ENCODE measurements at places on chromosomes 2 and 18. TPM values are rescaled to one million over a fixed set of nuclear protein-coding genes. Genes with fewer than 3 reads are reported as not detected.

The ATP6V1B1 gene
- polyA plus RNA-seq = 0.19 TPM

The DNAJC27 gene
- polyA plus RNA-seq = 5.0 TPM

The COMMD1 gene
- polyA plus RNA-seq = 99.5 TPM

The CHST10 gene
- polyA plus RNA-seq = 5.8 TPM

The RHOB gene
- polyA plus RNA-seq = 136 TPM

The CDH2 gene
- polyA plus RNA-seq = 169 TPM

The ALK gene
- polyA plus RNA-seq = not detected

The C2orf15 gene
- 0.04 TPM for polyA plus RNA-seq

The ADGRF3 gene
- polyA plus RNA-seq = not detected

The ERBB4 gene
- 2.0 TPM for polyA plus RNA-seq

The EDAR gene
- polyA plus RNA-seq = 0.01 TPM

The KIF5C gene
- polyA plus RNA-seq = 0.28 TPM

The CABLES1 gene
- polyA plus RNA-seq = 0.88 TPM

The LRATD1 gene
- 0.10 TPM for polyA plus RNA-seq

The SPATA3 gene
- polyA plus RNA-seq = not detected

The GAREM1 gene
- 1.8 TPM for polyA plus RNA-seq

The BCL11A gene
- 5.6 TPM for polyA plus RNA-seq

The TEX51 gene
- polyA plus RNA-seq = not detected

The TANK gene
- polyA plus RNA-seq = 15.4 TPM

The AQP12B gene
- not detected for polyA plus RNA-seq

The INO80C gene
- 24.7 TPM for polyA plus RNA-seq

The C1D gene
- 40.4 TPM for polyA plus RNA-seq

The GPR45 gene
- polyA plus RNA-seq = not detected

The SLC9A2 gene
- polyA plus RNA-seq = 0.03 TPM

The HRH4 gene
- polyA plus RNA-seq = not detected

The ASXL2 gene
- 1.9 TPM for polyA plus RNA-seq

The FOXD4L1 gene
- 0.10 TPM for polyA plus RNA-seq

The CACNB4 gene
- polyA plus RNA-seq = 0.03 TPM

The FBLN7 gene
- 0.44 TPM for polyA plus RNA-seq

The LHCGR gene
- polyA plus RNA-seq = 0.30 TPM

The PROKR1 gene
- polyA plus RNA-seq = not detected

The RESP18 gene
- polyA plus RNA-seq = not detected

The KLHL30 gene
- polyA plus RNA-seq = 5.1 TPM

The ANKRD30B gene
- polyA plus RNA-seq = not detected

The LAMA3 gene
- polyA plus RNA-seq = 1.3 TPM

The GALNT13 gene
- polyA plus RNA-seq = not detected

The CTAGE1 gene
- not detected for polyA plus RNA-seq

The RIT2 gene
- polyA plus RNA-seq = not detected

The GATA6 gene
- polyA plus RNA-seq = 42.1 TPM

The UNC80 gene
- not detected for polyA plus RNA-seq

The FSHR gene
- not detected for polyA plus RNA-seq

The VIT gene
- 1.0 TPM for polyA plus RNA-seq

The PHLPP1 gene
- polyA plus RNA-seq = 2.6 TPM

The MEIS1 gene
- polyA plus RNA-seq = 12.9 TPM

The PDE1A gene
- 3.9 TPM for polyA plus RNA-seq

The TMEM169 gene
- polyA plus RNA-seq = 0.15 TPM

The KYNU gene
- polyA plus RNA-seq = 0.76 TPM

The GULP1 gene
- polyA plus RNA-seq = 2.9 TPM

The MOGAT1 gene
- not detected for polyA plus RNA-seq

The IL37 gene
- polyA plus RNA-seq = not detected

The FHOD3 gene
- 204 TPM for polyA plus RNA-seq

The UGT1A10 gene
- not detected for polyA plus RNA-seq

The TLX2 gene
- polyA plus RNA-seq = not detected

The IL36A gene
- not detected for polyA plus RNA-seq

The PTH2R gene
- not detected for polyA plus RNA-seq

The CRYBA2 gene
- polyA plus RNA-seq = not detected

The PARD6G gene
- 3.0 TPM for polyA plus RNA-seq

The CRACDL gene
- polyA plus RNA-seq = 7.4 TPM

The RGPD4 gene
- not detected for polyA plus RNA-seq

All from heart left ventricle (tissue), 16 donors.